ENCODE measurements at places on chromosomes 1 and 21. TPM values are rescaled to one million over a fixed set of nuclear protein-coding genes. Genes with fewer than 3 reads are reported as not detected.

Gene KRTAP23-1
- not detected for total RNA-seq

Gene PIK3CD
- total RNA-seq, result 15.2 TPM

Gene OR2L3
- not detected for total RNA-seq

Gene RASAL2
- 29.7 TPM for total RNA-seq
